ENCODE measurements at places on chromosomes 7 and 10.

DNA sequence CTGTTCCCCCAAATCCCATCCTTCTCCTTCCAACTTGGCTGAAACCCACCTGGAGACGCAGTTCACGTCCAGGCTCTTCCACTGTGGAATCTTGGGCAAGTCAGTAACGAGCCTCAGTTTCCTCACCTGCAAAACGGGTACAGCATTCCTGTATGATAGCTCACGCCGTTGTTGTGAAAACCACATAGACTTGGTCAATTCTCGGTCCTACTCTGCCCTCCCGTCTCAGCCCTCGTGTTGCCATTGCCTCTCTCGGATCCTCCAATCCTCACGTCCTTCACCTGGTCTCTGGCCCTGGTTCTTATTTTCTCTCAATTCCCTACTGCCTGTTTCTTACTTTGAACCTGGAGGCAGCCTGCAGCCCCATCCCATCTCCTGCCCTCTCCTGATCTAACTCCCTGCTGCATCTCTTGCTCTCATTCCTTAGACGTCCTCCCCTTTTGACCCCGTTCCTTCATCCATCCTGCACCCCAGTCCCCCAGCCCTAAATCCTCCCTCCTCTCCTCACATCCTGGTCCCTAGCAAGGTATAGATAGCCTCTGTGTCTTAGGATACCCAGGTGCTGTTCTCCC is 2.0 kb upstream of the MUC12 start:
- no peak for DNase-seq

DNA sequence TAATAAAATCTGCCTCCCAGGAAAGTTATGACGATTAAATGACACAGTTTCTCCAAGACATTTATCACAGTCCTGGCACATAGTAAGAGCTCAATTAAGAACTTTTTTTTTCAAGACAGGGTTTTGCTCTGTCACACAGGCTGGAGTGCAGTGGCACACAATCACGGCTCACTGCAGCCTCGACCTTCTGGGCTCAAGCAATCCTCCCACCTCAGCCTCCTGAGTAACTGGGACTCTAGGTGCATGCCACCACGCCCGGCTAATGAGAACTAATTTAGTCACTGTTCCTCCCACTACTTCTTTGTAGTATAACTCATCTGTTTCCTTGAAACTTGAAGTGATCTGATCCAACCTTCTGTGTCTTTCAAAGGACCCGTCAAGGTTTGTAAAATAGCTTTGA is 42.2 kb upstream of the MXI1 start:
- no peak for DNase-seq

- no peak for DNase-seq
Measured at GRCh38 chr10:104582602-104582951, 58.5 kb upstream of the SORCS3 start.

- no peak for DNase-seq
Measured at GRCh38 chr10:49384268-49384953, 11.5 kb downstream of the DRGX start.

DNA sequence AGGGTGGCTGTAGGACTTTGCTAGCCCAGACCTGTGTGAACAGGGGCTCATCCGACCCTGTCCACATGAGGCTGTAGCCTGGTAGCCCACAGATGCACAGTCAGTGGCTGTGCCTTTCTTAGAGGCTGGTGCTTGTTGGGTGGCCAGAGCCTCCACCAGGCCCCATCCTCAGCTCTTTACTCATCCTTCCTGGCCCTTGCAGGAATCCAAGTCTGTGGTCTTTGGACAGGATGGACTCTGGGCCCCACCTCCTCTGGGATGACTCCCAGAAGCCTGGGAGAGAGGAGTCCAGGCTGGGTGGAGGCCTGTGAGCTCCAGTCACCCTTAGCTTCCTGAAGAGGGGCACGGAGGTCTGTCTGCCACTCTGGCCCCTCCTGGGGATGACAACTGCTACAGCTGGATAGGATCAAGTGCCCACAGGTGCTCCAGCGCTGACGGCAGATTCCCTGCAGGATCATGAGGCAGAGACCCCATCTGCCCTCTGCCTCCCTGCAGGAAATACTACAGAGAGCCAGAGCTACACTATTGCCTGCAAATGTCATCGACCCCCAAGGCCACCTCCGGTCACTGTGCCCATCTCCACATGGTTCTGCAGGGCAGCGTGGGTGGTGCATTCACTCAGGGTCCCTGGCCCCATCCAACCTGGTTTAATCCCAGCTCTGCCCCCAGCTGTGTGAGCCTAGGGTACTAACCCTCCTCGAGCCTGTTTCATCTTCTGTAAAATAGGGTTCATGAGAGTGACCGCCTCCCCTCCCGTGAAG is 114.5 kb downstream of the PTPN20 start:
- no peak for DNase-seq

GRCh38 chr10:133475821-133476640 is 22.3 kb downstream of the SCART1 start:
- DNase-seq, result no peak

GRCh38 chr7:150858236-150859197 is 6.2 kb downstream of the AOC1 start:
- no peak for DNase-seq

GRCh38 chr10:108358912-108359311 is 1194.4 kb upstream of the SORCS1 start:
- DNase-seq, result no peak

- no peak for DNase-seq
Measured at GRCh38 chr10:14608381-14609001, 166.2 kb downstream of the FAM107B start.

DNA sequence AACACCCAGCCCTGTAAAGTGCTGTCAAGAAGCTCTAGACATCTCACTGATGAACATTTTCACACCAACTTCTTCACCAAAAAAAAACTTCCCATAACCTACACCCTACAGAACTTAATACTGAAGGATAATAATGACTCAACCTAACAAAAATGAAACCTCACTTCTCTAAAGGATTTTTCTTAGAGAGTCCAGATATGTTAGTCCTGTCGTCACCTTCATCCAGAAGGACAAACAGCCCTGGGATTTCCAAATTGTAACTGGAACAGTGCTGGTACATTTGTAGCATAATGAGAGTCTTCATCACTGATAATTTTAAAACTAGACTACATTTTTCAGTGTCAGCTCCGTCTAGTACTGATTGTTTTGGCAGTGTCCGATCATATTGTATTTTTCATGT is 528.6 kb upstream of the CELF2 start:
- DNase-seq, result no peak

GRCh38 chr10:33271969-33272583 is 62.4 kb downstream of the NRP1 start:
- DNase-seq, result no peak

DNA sequence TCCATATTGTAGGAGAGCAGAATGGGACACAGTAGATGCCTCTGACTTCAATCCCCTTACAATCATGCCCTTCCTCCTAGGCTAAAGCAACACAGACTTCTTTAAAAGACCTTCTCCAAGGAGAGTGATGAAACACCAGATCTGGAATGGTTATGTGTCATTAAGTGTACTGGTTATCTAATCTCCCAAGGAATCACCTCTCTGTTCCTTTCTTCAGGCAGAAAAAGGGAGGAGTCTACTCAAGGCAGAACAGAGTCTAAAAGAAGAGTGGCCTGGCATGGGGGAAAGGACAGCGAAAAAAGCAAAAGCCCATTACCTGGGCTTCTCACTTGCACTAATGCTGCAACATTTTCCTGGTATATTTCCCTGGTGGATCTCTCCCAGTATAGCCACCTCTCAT is 2.9 kb downstream of the ELMO1 start:
- DNase-seq, result no peak

DNA sequence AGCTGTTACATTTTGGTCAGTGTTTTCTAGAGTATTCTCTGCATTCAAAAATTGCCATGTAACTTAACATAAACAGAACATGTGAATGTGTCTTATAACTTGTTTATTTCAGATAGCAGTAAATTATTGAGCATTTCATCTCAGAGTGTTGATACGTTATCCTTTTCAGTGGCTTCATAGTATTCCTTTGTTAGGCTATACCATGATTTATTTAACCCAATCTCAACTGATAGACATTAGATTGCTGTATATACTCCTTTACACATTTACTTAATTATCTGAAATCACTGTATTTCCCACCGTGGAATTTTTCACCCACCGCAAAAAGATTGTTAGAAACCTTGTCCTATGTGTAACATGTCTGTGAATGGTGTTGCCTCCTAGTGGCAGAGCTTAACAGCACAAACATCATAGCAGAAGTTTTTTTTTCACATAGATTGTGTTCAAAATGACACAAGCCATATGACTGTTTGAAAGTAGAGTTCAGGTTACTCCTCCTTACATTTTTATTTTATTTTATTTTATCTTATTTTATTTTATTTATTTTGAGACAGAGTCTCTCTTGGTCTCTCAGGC is 21.4 kb downstream of the SLF2 start:
- no peak for DNase-seq

DNA sequence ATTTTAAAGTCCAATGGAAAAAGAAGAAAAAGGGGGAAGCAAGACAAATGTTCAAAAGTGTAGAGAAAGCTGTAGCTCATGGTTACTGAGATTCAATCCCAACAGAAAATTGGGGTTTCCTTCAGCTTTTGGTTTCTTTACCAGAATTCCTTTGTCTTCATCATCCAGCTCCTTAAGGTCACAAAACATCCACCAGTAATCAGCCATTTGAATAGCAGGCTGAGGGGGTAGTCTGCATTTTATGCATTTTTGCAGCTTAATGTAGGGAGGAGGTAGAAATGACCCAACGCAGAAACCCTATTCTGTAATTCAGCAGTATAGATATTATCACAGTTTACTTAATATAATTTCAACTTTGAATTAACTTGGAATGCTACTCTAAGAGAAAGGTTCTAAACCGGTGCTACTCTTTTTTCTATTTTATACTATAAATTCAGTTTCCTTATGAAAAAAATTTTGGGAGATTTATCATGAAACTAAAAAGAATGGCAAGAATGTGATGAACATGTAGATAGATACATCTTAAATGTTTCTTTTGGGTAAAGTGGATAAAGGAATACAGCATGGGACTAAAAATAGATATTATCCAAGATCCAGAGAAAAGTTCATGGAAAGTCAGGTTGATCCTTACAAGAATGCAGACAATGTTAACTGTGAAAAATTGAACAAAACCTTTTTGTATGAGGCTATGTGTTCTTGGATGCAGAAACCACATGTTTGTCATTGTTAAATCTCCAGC is 596.9 kb downstream of the PHTF2 start:
- DNase-seq, result no peak

- DNase-seq, result no peak
Measured at GRCh38 chr10:72308320-72308987, 34.7 kb downstream of the DDIT4 start.

DNA sequence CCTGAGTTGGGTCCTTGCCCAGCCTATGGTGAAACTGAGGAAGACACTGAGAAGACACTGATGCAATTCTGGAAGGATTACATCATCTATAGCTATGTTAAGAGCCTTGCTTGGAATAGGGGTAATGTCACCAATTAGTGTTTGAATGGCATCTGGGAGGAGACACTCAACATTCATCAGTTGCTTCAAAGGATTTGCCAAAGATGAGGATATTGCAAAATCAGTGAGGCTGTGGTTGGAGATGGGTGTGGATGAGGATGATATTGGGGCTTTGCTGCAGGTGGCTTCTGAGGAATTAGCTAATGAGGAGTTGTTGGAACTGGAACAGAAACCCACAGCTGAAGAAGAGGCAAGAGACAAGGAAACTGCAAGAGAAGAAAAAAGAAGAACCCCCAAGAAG is 146.7 kb upstream of the SP4 start:
- DNase-seq, result no peak

- DNase-seq, result no peak
Measured at GRCh38 chr10:34941471-34942357, 126.6 kb upstream of the PARD3 start.

DNA sequence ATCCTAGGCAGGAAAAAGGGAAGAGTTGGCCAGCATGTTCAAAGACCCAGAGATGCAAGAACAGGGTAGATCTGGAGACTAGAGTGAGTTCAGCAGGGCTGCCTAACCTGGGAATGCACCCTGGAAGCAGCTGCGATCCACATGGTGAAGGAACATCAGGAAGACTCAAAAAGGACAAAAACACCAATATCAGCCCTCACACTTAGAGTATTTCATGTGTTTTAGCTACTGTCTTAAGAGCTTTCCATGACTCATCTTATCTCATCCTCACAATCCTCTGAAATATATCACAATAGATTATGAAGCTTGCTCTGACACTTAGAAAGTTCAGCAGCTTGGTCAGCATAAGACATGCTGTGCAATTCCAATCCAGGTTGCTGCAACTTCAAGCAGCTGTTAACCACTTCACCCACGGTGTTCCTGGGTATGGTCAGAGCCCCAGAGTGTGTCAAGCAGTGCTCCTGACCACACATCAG is 380.9 kb downstream of the PARD3 start:
- no peak for DNase-seq

DNA sequence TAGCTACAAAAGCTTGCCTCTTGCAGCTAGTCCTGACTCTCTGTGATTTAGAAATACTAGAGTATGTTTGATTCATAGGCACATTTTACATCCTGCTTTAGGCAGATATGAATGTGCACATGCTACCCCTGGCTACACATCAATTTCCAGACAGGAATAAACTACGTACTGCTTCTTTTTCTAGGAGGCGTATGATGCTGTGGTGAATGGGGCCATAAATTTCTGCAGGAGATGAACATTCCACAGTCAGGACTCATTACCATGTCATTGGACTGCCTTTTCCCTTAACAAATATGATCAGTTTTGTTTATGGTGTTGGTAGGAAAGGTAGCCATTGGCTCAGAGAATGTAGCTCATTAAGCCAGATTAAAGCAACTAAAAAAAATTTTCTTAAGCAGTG is 50.1 kb upstream of the IFRD1 start:
- no peak for DNase-seq

DNA sequence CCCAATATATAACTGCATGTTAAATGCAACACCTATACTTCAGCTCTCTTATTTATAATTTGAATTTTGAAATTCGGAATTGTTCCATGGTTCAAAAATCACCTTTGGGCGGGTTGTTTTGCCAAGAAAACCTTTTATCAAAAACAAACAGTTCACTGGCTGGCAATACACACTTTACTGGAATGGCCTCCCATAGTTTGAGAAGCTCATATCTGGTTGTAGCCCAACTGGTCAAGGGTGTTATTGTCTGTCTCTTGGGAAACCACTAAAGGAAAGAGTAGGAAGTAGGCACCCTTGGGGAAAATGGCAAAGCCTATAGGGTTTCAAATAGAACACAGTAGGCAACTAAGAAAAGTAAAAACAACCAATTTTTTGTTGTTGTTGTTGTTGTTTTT is 117.9 kb downstream of the HIPK2 start:
- no peak for DNase-seq

GRCh38 chr7:72709909-72710308 is 118.1 kb downstream of the TYW1B start:
- no peak for DNase-seq
